ENCODE measurements at places on chromosomes 16 and 17.

DNA sequence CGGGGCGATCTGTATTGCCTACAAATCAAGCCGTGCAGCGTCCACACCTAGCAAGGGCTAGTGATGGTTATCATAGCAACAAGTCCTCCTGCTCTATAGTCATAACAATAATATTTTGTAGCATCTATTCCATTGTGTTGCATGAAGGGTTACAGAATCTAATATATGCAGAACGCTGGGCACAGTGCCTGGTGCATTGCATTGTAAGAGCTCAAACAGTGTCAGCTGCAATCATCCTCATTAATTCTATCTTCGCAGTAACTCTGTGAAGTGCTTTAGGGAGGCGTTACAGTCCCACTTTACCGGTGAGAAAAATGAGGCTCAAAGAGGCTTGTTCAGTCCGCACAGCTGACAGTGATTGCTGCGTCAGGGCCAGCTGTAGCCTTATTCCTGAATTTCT, 149.4 kb downstream of the RBFOX1 start:
- DNase-seq: no peak

GRCh38 chr16:46848768-46849764, 18.1 kb upstream of the C16orf87 start:
- DNase-seq: no peak

DNA sequence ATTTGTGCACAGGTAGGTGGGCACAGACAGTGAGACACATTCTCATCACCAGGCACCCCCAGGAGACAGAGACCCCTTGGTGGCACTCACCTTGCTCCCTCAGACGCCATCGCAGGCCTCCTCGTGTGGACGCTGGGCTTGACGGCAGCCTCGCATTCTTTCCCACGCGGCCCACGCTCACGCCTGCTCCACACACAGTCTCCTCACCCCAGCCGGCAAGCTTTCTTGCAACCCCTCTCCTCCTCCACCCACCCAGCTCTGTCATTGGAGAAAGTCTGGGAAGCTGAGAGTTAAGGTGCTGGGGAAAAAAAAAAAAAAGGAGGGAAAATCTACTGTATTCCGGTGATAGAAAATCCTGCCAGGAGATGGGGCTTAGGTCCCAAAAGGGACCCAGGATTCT, 14.8 kb downstream of the SGCA start:
- no peak for DNase-seq

DNA sequence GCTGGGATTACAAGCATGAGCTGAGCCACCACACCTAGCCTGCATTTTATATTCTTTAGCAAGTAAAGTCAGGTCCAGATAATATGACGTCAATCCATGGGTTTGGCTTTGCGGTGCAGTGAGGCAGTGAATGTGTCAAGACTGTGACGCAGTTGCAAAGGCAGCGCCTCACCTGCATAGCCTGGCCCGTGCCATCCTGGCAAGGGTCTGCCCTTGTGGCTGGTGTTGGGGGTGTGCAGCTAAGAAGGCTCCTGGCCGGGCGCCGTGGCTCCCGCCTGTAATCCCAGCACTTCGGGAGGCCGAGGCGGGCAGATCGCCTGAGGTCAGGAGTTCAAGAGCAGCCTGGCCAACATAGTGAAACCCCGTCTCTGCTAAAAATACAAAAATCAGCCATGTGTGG, 7.0 kb downstream of the PDF start:
- no peak for DNase-seq

- DNase-seq: peak; percentile 45
Measured at GRCh38 chr17:20189302-20189701, 180.1 kb downstream of the SPECC1 start.

GRCh38 chr17:282912-283882, 69.4 kb downstream of the RPH3AL start:
- DNase-seq: no peak

DNA sequence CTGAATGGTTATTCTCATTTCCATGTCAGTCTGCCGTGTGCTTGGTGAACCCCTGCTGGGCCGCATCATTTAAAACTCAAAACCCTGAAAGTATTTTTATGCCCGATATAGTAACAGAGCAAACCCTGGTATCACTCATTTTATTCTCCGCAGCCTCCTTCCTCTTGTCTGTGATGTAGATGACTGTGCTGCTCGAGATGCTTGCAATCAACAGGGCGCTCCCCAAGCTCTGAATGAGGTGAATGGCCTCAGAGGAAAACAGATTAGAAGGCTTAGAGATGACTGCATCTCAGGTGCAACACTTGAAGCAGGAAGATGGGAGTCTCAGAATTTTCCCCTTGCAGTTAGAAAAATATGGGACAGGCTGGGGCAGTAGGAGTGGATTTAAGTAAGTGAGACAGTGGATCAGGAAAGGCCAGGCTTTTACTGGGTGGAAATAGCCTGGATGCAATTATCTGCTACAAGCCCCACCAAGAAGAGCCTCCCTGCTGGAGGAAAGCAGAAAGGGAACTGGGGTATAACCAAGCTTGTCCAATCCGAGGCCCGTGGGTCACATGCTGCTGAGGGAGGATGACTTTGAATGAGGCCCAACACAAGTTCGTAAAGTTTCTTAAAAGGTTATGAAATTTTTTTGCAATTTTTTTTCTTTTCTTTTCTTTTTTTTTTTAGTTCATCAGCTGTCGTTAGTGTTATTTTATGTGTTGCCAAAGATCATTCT, 166.9 kb downstream of the CDH13 start:
- DNase-seq: peak; percentile 35

- DNase-seq: no peak
Measured at GRCh38 chr16:7805686-7806396, 473.2 kb downstream of the RBFOX1 start.

DNA sequence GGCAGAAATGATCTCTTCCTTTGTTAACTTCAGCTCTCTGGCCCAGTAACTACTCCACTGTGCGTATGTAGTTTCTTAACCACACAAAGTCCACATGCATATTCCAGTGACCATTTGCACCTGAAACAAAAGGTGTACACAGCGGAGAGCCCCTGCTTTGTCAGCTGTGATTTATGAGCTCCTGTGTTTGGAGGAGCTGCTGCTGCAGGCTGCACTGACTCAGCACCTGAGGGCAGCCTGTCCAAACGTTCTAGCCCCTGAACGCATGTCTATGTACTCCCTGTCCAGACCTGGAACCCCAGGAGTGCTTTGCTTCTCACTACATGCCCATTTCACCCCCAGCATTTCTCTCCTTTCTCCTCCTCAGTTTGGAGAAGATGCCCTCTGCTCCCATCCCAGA, 216.1 kb downstream of the ABCC12 start:
- no peak for DNase-seq

- no peak for DNase-seq
Measured at GRCh38 chr16:10242097-10242496, 59.9 kb upstream of the GRIN2A start.

DNA sequence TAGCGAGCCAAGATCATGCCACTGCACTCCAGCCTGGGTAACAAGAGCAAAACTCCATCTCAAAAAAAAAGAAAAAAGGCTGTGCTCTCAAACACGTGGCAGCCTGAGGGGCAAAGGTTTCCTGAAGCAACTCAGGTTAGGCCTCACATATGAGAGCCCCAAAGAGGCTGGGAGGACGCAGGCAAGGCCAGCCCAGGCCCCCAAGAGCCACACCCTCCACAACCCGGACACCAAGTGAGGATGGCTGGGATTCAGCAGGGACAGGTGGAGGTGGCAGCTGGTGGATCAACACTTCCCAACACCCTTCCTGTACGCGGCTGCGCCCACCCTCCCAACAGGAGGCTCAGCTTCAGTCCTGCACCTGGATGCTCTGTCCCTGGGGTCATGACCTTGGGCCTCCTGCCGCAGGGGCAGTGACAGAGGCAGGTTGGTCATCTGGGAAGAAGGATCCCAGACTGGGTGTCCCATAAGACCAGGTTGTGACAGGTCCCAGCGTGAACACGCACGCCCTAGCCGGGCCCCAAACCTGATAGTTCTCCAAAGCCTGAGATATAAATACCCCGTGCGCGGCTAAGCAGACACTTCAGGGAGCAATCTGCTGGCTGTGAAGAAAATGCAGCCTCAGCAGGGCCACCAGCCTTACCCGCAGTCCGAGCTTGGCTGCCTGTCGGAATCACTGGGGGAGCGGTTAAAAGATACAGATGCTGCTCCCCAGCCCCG, 78.1 kb downstream of the TIMM22 start:
- DNase-seq: no peak

DNA sequence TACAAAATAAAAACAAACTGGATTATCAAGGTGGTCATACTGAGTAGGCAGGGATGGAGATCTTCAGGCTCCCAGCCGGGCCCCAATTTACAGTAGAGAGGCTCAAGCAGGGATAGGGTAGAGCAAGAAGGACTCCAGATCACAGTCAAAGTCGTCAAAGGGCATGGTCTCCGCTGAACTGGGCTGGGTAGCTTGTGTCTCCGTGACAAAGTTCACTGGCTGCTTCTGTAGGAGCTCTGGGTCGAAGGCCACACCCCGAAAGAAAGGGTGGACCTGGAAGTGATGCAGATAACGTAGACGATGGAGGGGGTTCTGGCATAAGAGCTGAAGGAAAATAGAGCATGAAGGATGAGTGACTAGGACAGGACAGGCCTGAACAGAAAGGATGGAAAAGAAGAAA, 3.6 kb downstream of the RSKR start:
- DNase-seq: no peak

DNA sequence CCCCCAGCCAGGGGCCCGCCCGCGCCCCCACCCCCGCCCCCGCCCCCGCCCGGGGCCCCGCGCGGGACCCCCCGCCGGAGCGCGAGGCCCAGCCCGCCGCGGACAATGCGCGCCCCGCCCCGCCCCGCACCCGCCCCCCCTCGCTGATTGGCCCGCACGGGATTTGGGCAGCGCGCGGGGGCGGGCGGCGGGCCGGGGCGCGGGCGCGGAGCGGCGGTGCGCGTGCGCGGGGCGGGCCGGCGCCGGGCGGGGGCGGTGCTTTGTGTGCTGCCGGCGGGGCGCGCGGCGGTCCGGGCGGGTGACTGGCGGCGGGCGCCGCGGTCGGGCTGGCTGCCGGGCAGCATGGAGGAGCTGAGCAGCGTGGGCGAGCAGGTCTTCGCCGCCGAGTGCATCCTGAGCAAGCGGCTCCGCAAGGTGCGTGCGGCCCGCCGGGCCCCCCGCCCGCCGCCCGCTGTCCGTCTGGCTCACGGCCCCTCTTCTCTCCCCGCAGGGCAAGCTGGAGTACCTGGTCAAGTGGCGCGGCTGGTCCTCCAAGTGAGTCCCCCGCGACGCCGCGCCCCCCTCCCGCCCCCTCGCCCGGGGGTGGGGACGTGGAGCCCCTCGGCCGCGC, at the start of gene CBX2:
CBX2 (plus strand) TSS at position 255 of the 610 bp plus-strand sequence; CDS start at position 343, 88 bp downstream.
- DNase-seq: peak; percentile 84

DNA sequence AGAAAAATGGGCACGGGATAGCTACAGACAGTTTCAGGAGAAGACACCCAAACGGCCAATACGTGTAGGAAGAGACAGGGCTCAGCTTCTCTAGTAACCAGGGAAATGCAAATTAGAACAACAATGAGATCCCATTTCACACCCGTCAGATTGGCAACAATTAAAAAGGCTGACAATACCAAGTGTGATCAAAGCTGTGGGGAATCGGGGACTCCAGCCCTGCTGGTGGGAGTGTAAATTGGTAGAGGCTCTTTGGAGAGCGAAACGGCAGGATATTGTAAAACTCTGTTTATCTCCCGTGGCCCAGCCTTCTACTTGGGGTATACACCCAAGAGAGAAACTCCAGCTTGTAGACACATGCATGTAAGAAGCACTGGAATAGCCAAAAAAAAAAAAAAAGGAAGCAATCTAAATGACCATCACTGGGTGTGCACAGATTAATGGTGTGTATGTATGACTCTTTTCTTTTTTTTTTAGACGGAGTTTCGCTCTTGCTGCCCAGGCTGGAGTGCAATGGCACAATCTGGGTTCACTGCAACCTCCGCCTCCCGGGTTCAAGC, 27.5 kb downstream of the MYBBP1A start:
- peak; percentile 14 for DNase-seq

- DNase-seq: no peak
Measured at GRCh38 chr17:72697602-72698146, 394.8 kb downstream of the SLC39A11 start.

DNA sequence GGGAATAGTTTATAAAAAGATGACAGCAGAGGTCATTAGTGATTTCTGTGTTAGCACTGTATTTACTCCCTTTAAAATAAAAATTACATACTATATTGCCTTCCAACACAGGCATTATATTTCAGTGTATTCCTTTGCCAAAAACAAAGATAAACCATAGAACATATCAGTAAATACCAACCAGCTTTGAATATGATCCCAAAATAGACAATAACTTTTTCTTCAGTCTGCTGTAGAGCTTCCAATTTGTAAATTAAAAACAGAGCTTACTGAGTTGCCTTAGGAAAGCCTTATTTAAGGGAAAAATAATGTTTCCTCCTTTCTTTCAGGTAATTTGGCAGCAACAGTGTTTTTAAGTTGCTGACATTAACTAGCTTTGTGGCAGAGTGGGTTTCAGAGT, 352.1 kb upstream of the TBX2 start:
- DNase-seq: no peak

DNA sequence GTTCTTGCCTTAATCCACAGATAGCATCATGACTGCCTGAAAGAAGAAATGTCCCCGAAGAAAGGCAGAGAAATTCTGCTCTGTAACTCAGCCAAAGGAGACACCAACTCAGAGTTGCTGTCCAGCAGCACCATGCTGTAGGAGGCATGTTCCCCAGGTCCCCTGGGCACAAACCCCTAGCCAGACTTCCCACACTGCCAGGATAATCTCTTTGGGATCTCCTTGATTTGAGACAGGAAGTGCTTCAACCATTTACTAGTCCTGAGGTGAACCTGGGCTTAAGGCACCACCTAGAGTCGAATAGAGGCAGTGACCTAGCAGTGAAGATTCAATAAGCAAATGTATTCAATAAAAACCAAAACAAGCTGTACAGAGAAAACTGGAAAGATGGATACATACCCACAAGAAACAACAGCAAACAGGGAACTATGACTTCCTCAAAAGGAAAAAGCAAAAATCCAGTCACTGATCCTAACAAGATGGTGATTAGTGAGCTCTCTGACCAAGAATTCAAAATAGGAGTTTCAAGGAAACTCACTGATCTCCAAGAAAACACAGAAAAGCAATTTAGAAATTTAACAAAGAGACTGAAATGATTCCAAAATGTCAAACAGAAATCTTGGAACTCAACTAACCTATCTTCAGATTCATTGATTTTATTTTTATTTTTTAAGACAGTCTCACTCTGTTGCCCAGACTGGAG, 5.7 kb downstream of the OR4D2 start:
- peak; percentile 10 for DNase-seq

DNA sequence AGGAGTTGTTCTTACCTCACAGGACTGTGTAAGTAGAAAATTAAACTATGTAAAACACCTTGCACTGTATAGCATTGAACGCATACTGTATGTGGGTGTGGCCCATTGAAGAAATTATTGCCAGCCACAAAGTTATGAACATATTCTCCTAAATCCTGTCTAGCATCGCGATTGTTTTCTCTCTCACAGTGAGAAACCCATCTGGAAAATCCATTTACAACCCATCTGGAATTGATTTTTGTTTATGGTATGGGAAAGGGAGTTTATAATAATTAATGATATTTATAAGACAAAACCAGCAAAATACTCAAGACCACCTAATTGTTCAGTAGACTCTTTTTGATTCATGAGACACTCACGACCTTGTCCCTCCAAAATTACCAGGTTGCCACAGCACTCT, 22.1 kb upstream of the MON1B start:
- DNase-seq: no peak

GRCh38 chr17:17455173-17455572, 21.6 kb upstream of the MED9 start:
- DNase-seq: no peak

GRCh38 chr16:28155293-28155692, 56.5 kb downstream of the XPO6 start:
- no peak for DNase-seq
